ENCODE measurements at places on chromosomes 5 and 9.

GRCh38 chr5:56479696-56480077, 246.6 kb upstream of the ANKRD55 start:
- peak; percentile 57 for DNase-seq

DNA sequence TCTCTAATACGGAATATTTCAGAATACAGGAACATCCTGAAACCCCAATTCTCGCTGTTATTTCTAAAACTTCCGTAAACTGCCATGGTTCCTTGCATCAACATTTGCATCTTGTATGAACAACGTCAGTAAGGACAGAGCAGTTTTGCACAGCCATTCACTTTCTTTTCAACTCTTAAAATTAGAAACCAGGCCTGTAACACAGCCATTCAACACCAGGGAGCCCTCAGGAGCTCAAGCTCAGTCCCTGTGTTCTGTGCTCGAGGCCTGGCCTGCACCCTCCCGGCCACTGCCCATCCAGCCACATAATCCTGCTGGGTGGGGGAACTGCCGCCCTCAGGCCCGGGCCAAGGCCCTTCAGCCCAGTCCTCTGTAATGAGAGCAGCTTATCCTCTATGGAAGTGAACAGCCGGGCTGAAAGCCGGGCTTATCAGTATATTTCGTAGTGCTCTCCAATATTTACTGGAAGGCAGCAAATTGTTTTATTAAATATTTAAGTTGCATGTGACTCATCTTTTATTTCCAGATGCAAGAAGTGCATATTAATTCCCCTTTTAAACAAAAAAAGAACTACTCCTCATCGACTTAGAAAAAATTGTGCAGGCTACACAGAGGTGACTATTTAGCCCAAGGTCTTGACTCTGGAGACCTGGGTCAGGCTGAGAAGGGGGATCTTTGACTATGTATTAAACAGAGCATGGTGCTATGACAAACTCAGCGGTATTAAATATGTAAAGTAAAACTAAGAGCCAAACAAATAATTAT, 33.2 kb upstream of the SLC6A3 start:
- DNase-seq: no peak

GRCh38 chr9:13750639-13751038, 471.1 kb upstream of the MPDZ start:
- no peak for DNase-seq

- DNase-seq: no peak
Measured at GRCh38 chr9:8071445-8071798, 271.8 kb upstream of the DMAC1 start.

- DNase-seq: no peak
Measured at GRCh38 chr5:135007749-135008363, 26.2 kb downstream of the PITX1 start.

DNA sequence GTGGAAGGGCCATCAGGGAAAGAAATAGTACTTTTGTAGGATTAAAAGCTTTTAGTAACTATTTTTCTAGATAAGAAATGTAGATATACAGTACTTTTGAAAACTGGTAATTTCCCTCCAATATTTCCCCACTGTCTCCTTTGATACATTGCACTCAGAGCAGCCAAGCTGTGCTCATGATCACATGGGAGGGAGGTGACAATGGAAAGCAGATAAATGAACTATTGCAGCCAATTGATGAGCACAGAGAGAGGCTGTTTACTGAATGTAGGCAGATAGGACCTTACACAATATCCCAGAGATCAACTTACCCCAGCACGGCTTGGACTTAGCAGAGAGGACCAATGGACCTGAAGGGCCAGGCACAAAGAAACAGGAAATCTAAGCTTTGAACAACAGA, 178.0 kb upstream of the NREP start:
- no peak for DNase-seq

All from GM13977 (cell line).